Upper lobe of right lung (tissue), 1 donor: ENCODE measurements at places on chromosomes 3 and 15. TPM values are rescaled to one million over a fixed set of nuclear protein-coding genes. Genes with fewer than 3 reads are reported as not detected.

GRCh38 chr15:98567951-98568350, 80.4 kb upstream of the IGF1R start:
- no peaks in the 10 kb centered on the region for H3K36me3 ChIP-seq
- H3K27me3 ChIP-seq = no peaks in the 10 kb centered on the region
- no peak for DNase-seq
- H3K4me3 ChIP-seq = no peak overlapping the region

- no peaks in the 10 kb centered on the region for H3K27me3 ChIP-seq
- no peak for DNase-seq
- no peak overlapping the region for H3K27ac ChIP-seq
- H3K36me3 ChIP-seq = no peaks in the 10 kb centered on the region
- no peak overlapping the region for H3K4me3 ChIP-seq
Measured at GRCh38 chr15:54017959-54018358, 39.7 kb downstream of the UNC13C start.

- no peak overlapping the region for H3K27ac ChIP-seq
- H3K4me3 ChIP-seq = no peak overlapping the region
- peaks cover 16% of the 10 kb centered on the region for H3K27me3 ChIP-seq
Measured at GRCh38 chr15:62953496-62954045, 89.0 kb upstream of the TPM1 start.

GRCh38 chr15:98677345-98678059, 29.2 kb downstream of the IGF1R start:
- H3K4me1 ChIP-seq = peaks cover 8% of the 10 kb centered on the region
- no peak overlapping the region for H3K27ac ChIP-seq
- no peaks in the 10 kb centered on the region for H3K36me3 ChIP-seq
- no peak for DNase-seq

GRCh38 chr15:69555080-69555479, 102.5 kb downstream of the RPLP1 start:
- H3K27ac ChIP-seq = no peak overlapping the region
- H3K27me3 ChIP-seq = no peaks in the 10 kb centered on the region
- H3K4me3 ChIP-seq = no peak overlapping the region
- no peaks in the 10 kb centered on the region for H3K36me3 ChIP-seq
- no peak for DNase-seq
- no peaks in the 10 kb centered on the region for H3K4me1 ChIP-seq

DNA sequence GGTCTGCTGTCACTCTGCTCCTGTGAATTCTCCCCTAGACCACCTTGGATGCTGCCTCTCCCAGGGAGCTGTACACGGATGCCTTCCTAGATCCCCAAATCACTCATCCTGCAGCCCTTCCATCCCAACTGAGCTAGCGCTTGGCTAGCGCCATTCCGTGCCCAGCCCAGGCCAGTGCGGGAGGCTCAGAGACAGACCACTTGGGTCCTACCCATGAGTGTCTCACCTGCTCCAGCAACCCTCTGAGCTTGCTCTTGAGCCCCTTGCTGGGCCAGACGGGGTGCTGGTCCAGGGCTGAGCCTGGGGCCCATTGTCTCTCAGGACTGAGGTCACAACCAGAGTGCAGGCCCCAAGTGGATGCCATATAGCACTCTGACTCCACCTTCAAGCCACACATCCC, 17.7 kb downstream of the SH2D7 start:
- no peak overlapping the region for H3K27ac ChIP-seq
- no peak overlapping the region for H3K4me3 ChIP-seq
- H3K27me3 ChIP-seq = no peaks in the 10 kb centered on the region
- peaks cover 7% of the 10 kb centered on the region for H3K4me1 ChIP-seq

The GHSR gene
- total RNA-seq = not detected

DNA sequence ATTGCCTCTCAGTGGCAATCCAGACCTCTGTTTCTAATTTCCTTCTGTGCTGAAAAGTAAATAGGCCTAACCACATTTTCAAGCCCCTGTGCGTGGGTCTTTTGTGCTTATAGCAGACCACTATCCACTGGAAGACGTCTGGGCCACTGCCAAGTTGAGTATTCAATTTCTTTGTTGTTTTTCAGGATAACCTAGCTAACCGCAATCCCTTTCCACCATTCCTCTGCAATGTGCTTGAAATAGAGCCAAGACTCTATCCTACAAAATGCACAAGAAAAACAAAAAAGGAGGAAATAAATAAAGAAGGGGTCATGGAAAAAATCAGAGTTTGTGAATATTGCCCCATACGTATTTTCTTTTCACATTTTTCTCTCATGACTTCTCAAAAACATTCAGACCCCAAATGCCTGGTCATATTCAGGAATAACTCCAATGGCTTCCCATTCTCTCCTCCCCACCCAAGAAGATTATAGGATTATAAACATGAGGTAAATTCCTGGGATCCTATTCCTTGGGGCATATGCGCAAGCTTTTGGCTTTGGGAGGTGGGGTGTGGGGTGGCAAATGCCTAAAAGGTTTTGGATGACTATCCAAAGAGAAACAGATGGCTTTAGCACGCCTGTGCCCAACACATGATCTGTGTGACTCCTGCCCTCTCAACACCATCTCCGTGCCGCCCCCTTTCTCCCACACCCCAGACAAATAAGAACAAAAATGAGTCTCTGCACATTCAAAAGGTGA, 217.9 kb upstream of the THBS1 start:
- H3K27ac ChIP-seq = no peak overlapping the region
- no peak for DNase-seq
- no peak overlapping the region for H3K4me3 ChIP-seq

The SUSD5 gene
- 1.1 TPM for total RNA-seq

DNA sequence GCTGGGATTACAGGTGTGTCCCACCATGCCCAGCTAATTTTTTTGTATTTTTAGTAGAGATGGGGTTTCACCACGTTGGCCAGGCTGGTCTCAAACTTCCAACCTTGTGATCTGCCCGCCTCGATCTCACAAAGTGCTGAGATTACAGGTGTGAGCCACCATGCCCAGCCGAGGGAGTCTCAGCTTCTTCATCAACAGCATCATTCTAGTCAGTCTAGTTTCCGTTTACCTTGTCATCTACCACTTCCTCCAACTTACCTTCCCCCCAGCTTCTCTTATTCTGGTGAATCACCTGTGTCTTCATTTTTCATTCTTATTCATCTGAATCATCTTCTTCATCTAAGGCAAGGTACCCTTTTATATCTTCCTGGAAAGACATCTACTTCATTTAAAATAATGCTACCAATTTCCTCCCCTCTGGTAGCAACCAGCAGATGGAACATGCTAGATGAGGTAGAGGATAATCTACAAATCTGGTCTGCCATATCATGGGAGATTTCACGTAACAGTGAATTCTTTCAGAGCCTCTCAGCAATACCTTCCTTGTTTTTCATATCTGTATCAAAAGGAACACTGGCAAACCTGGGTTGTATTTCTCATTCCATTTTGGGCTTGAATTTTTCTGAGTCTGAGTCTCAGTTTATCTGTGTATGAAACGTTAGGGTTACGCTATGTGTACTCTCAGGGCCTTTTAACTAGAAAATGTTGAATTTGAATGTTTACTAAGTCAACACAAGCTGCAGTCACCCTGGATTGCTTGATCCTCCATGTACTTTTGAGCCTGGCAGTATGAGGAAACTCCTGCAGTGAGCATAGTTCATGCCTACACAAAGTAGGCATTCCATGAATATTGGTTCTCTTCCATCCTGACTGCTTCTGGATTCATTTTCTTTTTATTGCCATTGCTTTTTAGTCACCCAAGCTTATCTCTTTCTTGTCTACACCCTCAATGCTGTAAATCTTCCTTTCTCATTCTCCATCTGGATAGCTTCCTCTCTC, 16.8 kb downstream of the LPP start:
- DNase-seq = no peak
- H3K27ac ChIP-seq = no peak overlapping the region
- H3K4me3 ChIP-seq = no peak overlapping the region
- H3K36me3 ChIP-seq = no peaks in the 10 kb centered on the region

DNA sequence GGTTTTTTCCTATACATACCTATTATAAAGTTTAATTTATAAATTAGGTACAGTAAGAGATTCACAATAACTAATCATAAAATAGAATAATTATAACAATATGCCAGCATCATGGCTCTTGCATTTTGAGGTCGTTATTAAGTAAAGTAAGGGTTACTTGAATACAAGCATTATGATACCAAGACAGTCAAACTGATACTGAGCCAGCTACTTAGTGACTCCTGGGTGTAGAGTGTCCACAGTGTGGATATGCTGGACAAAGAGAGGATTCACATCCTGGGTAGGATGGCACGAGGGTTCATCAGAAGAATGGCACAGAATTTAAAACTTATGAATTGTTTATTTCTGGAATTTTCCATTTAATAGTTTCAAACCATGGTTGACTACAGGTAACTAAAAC, 157.2 kb upstream of the IL12A start:
- H3K27me3 ChIP-seq = no peaks in the 10 kb centered on the region
- H3K36me3 ChIP-seq = no peaks in the 10 kb centered on the region
- DNase-seq = no peak

The UBXN7 gene
- total RNA-seq = 54.0 TPM

The KLHL40 gene
- total RNA-seq = not detected

GRCh38 chr15:54150255-54150654, 172.0 kb downstream of the UNC13C start:
- no peaks in the 10 kb centered on the region for H3K4me1 ChIP-seq
- no peak overlapping the region for H3K27ac ChIP-seq
- no peak overlapping the region for H3K4me3 ChIP-seq

DNA sequence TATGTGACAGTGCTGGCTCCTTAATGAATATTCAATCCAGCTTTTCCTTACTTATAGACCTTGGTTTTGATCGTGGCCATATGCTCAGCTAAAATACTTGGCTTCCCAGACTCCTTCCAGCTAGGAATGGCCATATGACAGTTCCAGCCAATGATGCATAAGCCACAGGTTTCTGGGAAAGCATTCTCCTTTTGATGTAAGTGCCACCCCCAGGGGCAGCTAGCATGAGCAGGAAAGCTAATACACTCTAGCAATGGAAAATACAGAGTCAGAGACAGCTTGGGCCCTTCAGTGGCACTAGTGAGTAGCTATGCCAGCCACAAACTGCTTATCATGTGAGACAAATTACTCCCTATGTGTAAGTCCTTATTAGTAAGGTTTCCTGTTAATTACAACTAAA, 26.7 kb downstream of the TBC1D2B start:
- H3K4me3 ChIP-seq = no peak overlapping the region
- peaks cover 92% of the 10 kb centered on the region for H3K4me1 ChIP-seq
- no peaks in the 10 kb centered on the region for H3K27me3 ChIP-seq
- no peak for DNase-seq
- peak overlapping the region; percentile 45 for H3K27ac ChIP-seq

The TFDP2 gene
- total RNA-seq = 26.7 TPM

DNA sequence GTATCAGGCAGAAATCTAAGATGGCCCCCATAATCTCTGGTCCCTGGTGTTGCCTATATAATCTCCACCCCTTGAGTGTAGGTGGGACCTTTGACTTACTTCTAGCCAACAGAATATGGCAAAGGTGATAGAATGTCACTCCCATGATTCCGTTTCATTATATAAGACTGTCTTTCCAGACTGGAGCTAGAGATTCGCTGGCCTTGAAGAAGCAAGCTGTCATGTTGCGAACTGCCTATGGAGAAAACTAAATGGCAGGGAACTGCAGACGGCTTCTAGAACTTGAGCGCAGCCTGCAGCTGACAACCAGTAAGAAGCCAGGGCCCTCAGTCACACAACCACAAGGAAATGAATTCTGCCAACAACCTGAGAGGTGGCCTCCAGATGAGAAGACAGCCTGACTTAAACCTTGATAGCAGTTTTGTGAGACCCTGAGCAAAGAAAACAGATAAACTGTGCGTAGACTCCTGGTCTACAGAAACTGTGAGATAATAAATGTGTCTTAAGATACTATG, 2.2 kb upstream of the KPNA1 start:
- no peak for DNase-seq
- H3K4me3 ChIP-seq = no peak overlapping the region

DNA sequence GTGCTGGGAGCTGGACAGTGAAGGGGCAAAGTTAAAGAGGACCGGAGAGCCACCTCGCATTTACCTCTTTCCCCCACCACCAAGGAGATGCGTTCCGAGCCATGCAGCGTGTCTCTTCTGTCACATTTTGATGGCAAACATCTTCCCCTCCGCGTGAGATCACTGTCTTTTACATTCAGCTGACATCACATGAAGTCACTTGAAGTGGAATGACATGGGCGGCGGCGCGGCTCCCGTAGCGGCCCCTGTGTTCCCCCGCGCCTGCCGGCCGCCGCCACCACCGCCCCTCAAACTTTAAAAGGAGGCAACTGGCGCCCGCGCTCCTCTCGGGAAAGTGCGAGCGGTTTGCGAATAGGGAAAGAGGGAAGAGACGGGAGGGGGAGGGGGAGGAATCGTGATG, at the start of gene FEZF2:
Gene FEZF2 (minus strand): TSS at position 336 of the 400 bp plus-strand sequence. CDS start 682 bp downstream, outside the sequence.
- no peak for DNase-seq
- peaks cover 99% of the 10 kb centered on the region for H3K27me3 ChIP-seq
- no peak within 1 kb of the TSS for H3K27ac ChIP-seq
- peaks cover 11% of the 10 kb centered on the region for H3K4me1 ChIP-seq
- peak within 1 kb of the TSS; percentile 16 for H3K4me3 ChIP-seq

GRCh38 chr3:181383760-181384159, 328.0 kb upstream of the SOX2 start:
- no peaks in the 10 kb centered on the region for H3K27me3 ChIP-seq
- H3K4me3 ChIP-seq = no peak overlapping the region
- no peak for DNase-seq
- H3K36me3 ChIP-seq = no peaks in the 10 kb centered on the region
- no peak overlapping the region for H3K27ac ChIP-seq

- DNase-seq = peak; percentile 48
- no peak overlapping the region for H3K4me3 ChIP-seq
- H3K27me3 ChIP-seq = no peaks in the 10 kb centered on the region
- H3K27ac ChIP-seq = peak overlapping the region; percentile 36
Measured at GRCh38 chr15:101045835-101046691, 126.9 kb downstream of the LRRK1 start.

DNA sequence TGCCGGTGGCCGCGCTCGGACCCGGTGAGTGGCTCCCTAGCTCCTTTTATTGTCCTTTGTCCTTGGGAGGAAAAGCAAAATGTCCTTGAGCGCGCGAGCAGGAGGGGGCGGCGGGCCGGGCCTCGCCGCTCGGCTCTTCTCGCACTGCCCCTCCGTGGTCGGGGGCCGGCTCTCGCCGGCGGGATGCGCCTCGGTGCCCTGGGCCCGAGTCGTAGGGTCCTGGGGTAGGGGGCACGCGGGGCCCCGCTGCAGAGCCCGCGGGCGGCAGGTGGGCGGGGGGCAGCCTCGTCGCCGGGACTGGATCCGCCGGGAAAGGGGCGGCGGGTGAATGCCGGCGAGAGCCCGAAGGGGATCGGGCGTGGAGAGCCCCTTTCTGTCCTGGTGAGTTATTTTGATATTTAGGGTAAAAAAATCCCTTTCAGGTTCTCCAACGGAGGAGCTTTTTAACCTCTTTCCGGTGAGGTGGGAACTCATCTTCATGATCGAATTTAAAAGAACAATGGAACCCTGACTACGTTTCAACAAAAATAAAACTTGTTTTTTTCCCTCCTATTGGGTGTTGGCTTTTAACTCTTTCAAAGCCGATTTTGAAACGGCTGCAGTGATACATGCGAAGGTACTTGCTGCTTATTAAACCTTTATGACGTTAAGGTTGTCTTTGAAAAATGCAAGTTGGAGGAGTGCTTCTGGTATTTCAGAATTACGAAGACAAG, 16.8 kb upstream of the CHD2 start:
- peaks cover 44% of the 10 kb centered on the region for H3K4me1 ChIP-seq
- peak overlapping the region; percentile 99 for H3K27ac ChIP-seq
- H3K36me3 ChIP-seq = peaks cover 30% of the 10 kb centered on the region
- peak; percentile 77 for DNase-seq
